ENCODE measurements at places on chromosomes 1 and 21.

DNA sequence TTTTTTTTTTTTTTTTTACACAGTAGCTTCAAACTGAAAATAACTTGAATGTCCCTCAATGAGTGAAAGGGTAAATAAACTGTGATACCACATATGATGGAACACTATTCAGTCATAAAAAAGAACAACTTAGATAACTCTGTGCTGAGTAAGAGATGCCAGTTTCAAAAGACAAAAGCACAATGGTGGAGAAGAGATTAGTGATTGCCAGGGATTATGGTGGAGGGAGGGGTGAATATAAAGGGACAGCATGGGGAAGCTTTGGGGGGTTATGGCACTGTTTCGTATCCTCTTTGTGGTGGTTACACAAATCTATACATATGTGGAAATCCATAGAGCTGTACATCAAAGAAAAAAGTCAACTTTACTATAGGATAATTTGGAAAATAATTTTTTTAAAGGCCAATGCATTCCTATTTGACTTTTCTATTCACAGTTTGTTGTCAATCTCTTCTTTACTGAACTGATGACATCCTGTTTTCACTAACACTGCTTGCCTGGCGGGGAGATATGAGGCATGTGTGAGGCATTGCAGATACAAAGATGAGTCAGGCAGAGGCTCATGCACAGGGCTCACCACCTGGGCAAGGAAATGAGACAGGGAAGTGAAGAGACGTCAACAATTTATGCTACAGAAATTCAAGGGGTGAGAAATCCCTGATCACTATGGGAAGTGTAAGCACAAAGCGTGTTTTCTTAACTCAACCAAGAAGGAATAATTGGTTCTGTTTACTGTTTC, 302.7 kb downstream of the DUSP10 start:
- no peak for DNase-seq

- DNase-seq = no peak
Measured at GRCh38 chr21:41970751-41971653, 17.2 kb upstream of the C2CD2 start.

DNA sequence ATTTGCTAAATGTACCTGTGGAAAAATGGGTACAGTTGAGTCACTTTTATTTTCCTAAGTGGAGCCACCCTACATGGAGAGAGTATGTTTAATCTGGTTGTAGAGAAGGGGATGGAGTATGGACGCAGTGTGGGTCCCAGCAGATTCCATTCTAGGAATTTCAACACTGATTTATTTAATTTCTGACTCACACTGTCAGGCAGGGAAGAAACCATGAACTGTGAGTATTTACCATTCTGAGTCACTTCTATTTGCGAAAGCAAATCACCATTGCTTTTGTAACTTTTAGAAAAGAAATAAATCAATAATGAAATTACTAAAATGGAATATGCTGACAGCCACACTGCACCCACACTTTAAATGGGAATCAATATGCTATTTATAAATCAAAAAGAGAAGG, 339.0 kb downstream of the DSCAM start:
- DNase-seq = no peak

DNA sequence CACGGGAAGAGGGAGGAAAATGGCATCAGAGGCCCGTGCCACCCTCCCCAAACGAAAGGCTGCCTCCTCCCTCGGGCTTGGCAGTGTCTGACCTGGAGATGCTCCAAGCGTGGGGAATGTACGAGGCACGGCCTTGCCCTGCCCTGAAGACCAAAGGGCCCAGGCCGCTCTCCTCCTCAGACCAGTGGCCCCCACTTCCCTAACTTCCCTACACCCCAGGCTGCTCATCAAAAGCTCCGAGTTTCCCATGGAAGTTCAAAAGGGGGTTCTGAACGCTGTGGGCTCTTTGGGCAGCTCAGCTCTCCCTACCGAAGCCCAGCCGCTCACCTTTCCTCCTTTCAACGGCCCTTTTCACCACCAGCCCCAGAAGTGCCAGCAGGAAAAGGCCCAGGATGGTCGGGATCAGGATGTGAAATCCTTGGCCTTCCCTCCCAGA, 11.8 kb downstream of the FCMR start:
- no peak for DNase-seq

GRCh38 chr21:40073642-40074041, 206.4 kb downstream of the PCP4 start:
- DNase-seq = no peak

DNA sequence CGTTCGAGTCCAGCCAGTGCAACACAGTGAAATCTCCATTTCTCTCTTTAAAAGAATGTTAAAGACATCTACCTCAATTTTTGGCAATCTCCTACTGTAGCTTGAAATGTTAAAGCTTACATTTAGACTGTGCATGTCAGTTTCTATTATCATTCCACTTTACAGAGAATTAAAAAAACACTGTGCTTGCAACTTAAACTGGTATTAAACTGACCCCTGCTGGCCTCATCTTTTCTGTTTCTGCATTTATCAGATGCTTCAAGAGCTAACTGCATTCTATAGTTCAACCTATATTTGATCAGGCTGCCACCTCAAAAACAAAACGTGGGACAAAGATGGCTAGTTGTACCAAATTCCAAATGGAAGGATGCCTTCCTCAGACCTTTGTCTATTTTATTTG, 226.5 kb downstream of the SMYD3 start:
- no peak for DNase-seq

- no peak for DNase-seq
Measured at GRCh38 chr1:160284220-160284781, 632 bp downstream of the PEX19 start.

- DNase-seq = no peak
Measured at GRCh38 chr1:84888753-84889152, 4.3 kb downstream of the LPAR3 start.

GRCh38 chr1:108010581-108010980, 45.6 kb upstream of the VAV3 start:
- no peak for DNase-seq

DNA sequence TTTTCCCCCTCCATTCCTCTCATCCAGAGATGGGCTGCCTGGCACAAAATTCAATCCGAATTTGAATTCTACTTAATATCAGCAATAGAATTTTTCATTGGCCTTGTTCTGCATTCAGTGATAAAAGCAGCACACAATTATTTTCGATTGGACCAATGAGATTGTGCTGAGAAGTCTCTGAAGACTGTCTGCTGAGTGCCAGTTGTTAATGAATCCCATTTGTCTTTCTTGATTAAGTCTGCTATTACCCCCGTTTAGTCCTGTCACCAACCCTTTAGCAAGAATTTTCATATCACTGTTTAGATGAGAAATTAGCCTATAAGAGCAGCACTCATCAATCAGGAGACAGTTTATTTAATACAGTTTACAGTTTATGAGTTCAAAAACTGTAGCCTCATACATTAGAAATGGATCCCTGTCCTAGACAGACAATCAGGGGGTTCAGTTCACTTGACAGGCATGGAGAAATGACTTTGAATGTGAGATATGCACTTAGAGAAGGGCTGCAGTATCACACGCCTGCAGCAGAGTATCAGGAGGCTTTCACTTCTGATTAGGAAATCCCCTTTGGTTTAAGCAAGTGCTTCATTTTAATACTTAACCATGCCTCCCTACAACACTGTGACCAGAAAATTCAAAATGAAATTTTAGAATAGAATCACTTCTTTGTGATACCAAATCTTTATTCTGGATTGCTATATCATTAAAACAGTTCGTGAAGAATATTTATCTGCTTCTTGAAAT, 304.7 kb upstream of the PTBP2 start:
- no peak for DNase-seq

DNA sequence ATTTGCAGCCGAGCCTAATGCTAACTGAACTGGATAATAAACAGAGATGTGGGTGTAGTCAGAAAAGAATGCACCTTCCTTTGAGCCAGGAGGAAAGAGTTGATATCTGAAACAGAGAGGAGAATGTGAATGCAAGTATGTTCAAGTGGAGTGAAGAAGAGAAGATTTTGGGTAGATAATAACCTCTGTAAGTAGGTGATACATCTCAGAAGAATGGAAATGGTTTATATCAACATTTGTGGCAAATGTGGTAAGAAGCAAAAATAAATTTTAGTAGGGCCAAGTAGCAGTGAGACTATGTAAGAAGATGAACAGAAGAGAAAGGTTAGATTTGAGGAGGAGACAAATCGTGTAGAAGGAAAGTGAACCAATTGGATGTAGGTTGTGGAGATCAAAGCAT, 1.7 kb upstream of the DNTTIP2 start:
- DNase-seq = no peak

GRCh38 chr1:20785907-20786252, 1.2 kb downstream of the HP1BP3 start:
- DNase-seq = no peak

DNA sequence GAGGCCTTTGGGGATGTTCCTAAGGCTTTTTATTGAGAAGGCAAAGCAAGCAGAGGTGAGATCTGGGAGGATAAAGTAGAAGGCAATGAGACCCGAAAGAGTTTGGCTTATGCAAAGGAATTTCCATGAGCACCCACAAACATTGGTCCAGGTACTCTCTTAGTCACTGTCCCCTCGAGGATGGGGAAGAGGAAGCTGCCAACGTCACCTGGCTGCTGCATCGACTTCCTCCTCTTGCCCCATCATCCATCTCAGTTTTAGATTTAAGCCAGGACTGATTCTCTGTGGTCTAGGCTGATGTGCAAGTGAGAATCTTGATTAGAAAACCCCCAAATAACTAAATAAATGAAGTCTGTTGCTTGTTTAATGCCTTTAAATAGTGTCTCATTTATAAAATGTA, 28.7 kb downstream of the RUNX1 start:
- DNase-seq = no peak

DNA sequence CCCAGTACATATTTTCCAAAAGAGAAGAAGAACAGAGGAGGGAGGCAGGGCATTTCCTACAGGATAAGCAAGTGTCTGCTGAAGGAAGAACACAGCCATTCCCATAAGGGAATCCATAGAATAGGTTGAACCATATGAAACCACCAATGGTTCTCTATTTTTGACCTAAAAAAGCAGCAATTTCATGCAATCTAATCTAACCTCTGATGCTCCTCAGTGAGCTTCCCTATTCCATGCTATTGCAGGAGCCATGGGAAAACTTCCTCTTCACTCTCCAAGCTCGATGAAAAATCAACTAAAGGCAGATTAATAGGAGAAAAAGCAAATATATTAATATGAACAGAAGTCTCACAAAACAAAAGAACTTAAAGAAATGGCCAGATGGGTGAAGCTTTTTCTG, 50.5 kb downstream of the SIPA1L2 start:
- no peak for DNase-seq

- no peak for DNase-seq
Measured at GRCh38 chr1:216119600-216119999, 303.6 kb downstream of the USH2A start.

DNA sequence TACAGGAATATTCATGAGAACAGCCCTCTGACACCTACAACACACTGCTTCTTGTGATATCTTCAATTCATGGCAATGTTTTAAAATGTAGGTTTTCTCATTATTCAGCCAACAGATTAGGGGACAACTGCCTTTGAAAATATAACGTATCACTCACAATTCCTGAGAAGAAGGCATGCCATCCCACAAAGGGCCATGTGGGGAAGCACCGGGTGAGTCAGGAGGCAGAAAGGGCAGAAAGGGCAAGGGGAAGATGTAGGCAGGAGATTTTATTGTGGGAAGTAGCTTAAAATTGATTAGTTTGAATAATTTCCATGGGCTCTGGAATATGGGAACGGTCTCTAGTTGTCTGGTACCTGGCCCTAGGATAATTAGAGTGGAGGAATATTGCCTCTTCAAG, 165.7 kb downstream of the HHIPL2 start:
- no peak for DNase-seq

DNA sequence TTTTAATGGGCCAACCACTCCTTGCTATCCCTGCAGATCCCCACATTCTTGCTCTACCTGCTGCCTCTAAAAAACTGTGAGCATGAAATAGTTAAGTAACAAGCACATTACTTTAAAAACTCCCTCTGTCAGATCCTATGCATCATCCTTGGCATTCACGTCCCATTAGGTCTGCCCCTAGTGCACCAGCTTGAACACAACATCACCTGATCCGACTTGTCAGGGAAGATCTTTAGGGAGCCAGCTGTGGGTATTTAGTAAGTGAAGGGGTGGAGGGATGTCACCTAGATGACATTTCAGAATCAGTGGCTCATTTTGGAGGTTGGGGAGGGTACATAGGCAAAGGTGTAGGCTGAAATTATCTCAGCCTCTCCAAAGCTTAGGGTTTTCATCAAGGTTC, 33.5 kb downstream of the RXRG start:
- DNase-seq = no peak

DNA sequence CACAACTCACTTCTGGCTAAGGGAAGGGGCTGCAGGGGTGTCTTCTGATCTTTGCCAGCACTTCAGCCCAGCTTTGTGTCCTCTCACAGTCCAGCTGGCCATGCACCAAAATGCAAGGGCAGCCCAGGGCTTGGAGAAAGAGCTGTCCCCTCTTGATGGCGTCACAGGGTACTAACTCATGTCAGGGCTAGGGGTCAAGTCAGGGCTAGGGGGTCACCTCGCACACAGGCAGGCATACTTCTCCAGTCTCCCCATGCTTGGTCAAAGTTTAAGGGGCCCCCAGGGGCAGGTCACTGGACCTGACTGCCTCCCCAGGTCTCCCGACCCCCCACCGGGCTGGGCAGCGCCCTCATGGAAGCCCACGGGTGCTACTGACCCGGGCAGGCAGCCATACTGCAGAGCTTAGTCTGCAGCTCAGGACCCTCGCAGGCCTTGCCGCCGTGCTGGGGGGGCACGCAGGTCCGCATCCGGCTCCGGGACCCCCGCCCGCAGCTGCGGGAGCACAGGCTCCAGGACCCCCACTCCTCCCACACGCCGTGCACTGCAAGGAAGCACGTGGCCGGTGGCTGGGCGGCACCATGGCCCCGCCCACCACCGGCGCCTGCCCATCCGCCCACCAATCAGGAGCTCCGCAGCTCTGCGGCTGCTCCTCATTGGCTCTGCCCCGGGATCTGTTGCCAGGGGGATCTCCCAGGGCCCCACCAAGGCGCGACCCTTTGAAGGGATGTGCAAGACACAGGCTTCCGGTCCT, 21.5 kb downstream of the ADGRB2 start:
- DNase-seq = no peak

GRCh38 chr1:56905667-56906066, 51.1 kb downstream of the C8A start:
- no peak for DNase-seq

GRCh38 chr1:119611701-119612113, 36.4 kb downstream of the ZNF697 start:
- DNase-seq = peak; percentile 33

DNA sequence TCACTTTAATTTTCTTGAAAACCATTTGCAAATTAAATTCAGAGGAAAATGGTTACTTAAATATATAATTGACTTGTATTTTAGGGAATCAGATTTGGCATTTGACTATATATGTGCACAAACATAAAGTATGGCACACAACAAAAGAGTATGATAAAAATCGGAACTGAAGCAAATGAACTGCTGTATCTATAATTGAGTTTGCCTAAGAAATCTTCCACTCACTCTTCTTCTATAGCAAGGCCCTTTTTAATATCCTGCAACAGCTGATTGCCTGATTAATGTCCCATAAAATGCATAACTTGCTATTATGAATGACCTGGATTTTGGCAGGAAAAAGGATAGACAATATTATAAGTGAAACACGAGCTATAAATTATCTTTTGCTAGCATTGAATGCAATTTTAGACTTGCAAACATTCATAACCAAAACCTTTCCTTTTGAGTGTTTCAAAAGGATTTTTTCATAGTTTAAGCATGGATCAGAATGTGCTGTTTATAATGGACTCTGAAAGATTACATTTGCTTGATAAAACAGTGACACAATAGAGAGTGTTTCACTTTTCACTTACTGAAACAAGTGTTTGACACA, 2204.3 kb downstream of the MRPL39 start:
- no peak for DNase-seq

GRCh38 chr1:35570589-35571137, 2.5 kb upstream of the TFAP2E start:
- no peak for DNase-seq

GRCh38 chr1:225774281-225775147, 3.1 kb upstream of the SRP9 start:
- no peak for DNase-seq
